ENCODE measurements at places on chromosomes 16 and 17. TPM values are rescaled to one million over a fixed set of nuclear protein-coding genes. Genes with fewer than 3 reads are reported as not detected.

The TMEM98 gene
- total RNA-seq: not detected

The ABAT gene
- total RNA-seq: 8.7 TPM

The EVPLL gene
- not detected for total RNA-seq

The REXO5 gene
- 18.5 TPM for total RNA-seq

The SLC52A1 gene
- total RNA-seq: 0.20 TPM

The RHOT2 gene
- total RNA-seq: 118 TPM

The EXOC3L1 gene
- 0.36 TPM for total RNA-seq

The SDR42E1 gene
- 11.0 TPM for total RNA-seq

The UTS2R gene
- 0.18 TPM for total RNA-seq

The CD79B gene
- 52.6 TPM for total RNA-seq

GRCh38 chr16:10561425-10561824 lies 19.0 kb downstream of the EMP2 start:
- DNase-seq: no peak

GRCh38 chr17:58565389-58566311 lies 51.2 kb upstream of the MTMR4 start:
- no peak for DNase-seq

DNA sequence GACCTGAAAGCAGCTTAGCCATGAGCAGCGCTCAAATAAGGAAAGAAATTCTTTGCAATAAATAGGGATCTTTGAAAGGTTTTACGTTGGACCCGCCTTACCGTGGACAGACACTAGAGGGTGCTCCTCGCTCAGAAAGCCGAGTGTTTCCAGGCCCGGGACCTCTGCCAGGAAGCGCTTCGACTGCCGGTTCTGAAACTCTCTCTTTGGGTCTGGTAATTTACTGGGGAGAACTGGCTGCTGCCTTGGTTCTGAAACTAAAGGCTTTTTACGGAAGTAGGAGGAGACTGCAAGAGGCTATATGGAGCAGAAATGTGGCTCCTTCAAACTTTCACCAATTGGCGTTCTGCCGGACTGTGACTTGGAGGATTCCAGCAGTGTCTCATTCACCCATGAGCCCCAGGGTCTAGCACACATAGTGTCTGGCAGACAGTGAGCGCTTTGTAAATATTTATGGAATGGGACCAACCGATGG lies 45.6 kb upstream of the HOXB9 start:
- DNase-seq: peak; percentile 58

DNA sequence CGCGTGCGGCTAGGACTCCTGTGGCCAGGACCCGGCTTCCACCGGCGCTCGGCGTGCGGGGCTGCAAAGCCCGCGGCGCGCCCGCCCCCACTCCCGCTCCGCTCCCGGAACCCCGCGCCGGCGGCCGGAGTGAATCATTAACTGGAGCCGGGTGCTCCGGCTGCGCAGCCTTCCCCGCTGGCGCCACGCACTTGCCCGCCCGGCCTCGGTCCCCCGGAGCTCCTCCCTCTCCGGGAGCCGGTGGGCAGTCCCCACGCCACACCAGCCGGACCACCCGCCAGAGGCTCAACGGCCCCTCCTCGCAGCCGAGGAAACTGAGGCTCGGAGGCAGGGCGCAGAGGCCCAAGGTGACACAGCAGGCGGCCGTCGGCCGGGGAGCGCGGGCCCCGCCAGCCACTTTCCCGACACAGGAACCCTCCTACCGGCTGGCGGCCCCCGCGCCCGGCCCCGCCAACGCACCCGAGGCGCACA lies 580 bp downstream of the BCAR1 start:
- DNase-seq: no peak

DNA sequence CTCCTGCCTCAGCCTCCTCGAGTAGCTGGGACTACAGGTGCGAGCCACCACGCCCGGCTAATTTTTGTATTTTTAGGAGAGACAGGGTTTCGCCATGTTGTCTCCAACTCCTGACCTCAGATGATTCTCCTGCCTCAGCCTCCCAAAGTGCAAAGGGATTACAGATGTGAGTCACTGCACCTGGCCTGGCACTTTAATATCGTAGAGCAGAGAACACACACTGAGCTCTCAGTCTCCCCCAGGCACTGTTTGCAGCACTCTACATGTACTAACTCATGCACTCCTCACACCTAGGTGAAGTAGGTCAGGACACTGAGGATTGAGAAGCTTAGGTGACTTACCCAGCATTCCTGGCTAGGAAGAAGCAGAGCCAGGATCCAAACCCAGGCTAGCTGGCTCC lies 15.0 kb downstream of the C17orf100 start:
- no peak for DNase-seq

- no peak for DNase-seq
These were observed 226.7 kb upstream of the ELAC2 start for GRCh38 chr17:13244513-13244912.

Measured in activated naive CD4-positive, alpha-beta T cell treated with anti-CD3 and anti-CD28 coated beads, Interleukin-2, amount 50 U/mL, for 72 hours (primary cell).